ENCODE measurements at places on chromosomes 11 and 22. TPM values are rescaled to one million over a fixed set of nuclear protein-coding genes. Genes with fewer than 3 reads are reported as not detected.

INPP5J gene
- not detected for total RNA-seq

OR6T1 gene
- total RNA-seq, result not detected

FLRT1 gene
- total RNA-seq, result not detected

KRTAP5-5 gene
- total RNA-seq, result not detected

PDGFB gene
- 2.4 TPM for total RNA-seq

KCTD14 gene
- 0.18 TPM for total RNA-seq

GSTP1 gene
- 157 TPM for total RNA-seq

SYT13 gene
- total RNA-seq, result not detected

SYT8 gene
- not detected for total RNA-seq

CCDC116 gene
- total RNA-seq, result 0.26 TPM

MYBPC3 gene
- not detected for total RNA-seq

SCO2 gene
- 11.7 TPM for total RNA-seq

TCN2 gene
- 0.23 TPM for total RNA-seq

APOA5 gene
- total RNA-seq, result not detected

OR52A5 gene
- not detected for total RNA-seq
